ENCODE measurements at places on chromosomes 5 and 9. TPM values are rescaled to one million over a fixed set of nuclear protein-coding genes. Genes with fewer than 3 reads are reported as not detected.

The TRIM14 gene
- total RNA-seq = 4.4 TPM

The CENPK gene
- total RNA-seq = 11.3 TPM

The PCA3 gene
- total RNA-seq = 1.6 TPM

The ANKDD1B gene
- total RNA-seq = 1.3 TPM

The TAF11L10 gene
- not detected for total RNA-seq

The SHB gene
- total RNA-seq = 25.7 TPM
